Osteoblast (primary cell): ENCODE measurements at places on chromosomes 5 and 9. TPM values are rescaled to one million over a fixed set of nuclear protein-coding genes. Genes with fewer than 3 reads are reported as not detected.

GRCh38 chr9:81410201-81410600 lies 279.1 kb downstream of the TLE1 start:
- H3K27me3 ChIP-seq: no peaks in the 10 kb centered on the region
- peak overlapping the region; percentile 60 for H3K4me3 ChIP-seq
- H3K4me1 ChIP-seq: peaks cover 10% of the 10 kb centered on the region
- no peaks in the 10 kb centered on the region for H3K36me3 ChIP-seq

PCSK5 gene
- total RNA-seq: 13.3 and 14.5 TPM in 2 replicates

DNA sequence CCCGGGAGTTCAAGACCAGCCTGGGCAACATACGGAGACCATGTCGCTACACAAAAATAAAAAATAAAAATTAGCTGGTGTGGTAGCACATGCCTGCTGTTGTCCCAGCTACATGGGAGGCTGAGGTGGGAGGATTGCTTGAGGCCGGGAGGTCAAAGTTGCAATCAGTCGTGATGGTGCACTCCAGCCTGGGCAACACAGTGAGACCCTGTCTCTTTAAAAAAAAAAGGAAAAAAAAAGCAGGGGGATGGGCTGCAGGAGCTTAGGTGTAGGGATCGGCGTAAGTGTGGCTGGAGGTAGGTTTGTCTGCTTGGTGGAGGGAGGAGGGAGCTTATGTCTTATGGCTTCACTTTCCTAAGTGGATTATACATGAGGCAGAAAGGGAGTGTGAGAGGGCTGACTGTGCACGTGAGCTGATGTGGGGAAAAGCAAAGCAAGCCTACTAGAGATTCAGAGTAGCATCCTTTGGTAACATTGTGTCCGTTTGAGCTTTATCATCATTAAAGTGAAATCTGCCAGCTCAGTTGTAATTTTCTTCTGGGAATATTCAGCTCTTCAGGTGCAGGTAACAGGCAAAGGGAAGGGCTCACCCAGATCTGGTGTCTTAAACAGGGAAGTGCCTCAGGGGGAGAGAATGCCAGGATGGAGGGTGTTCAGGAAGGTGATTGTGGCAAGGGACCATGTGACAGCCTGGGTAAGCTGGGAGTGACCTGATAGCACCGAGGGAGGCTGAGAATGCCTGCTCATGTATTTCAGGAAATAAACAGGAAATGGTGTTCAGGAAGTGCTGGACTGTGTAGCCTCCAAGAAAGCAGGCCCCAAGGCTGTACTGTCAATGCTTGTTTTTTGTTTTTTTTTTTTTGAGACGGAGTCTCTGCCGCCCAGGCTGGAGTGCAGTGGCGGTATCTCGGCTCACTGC lies 17.6 kb upstream of the SETX start:
- no peak overlapping the region for H3K27ac ChIP-seq
- DNase-seq: no peak
- no peak overlapping the region for H3K4me3 ChIP-seq
- no peaks in the 10 kb centered on the region for H3K4me1 ChIP-seq
- peaks cover 12% of the 10 kb centered on the region for H3K36me3 ChIP-seq

ELOVL7 gene
- total RNA-seq: under 0.01 TPM in 2 replicates

MRPS27 gene
- 98.1 and 106 TPM in 2 replicates for total RNA-seq

TMEM215 gene
- total RNA-seq: not detected in 2 replicates

DNA sequence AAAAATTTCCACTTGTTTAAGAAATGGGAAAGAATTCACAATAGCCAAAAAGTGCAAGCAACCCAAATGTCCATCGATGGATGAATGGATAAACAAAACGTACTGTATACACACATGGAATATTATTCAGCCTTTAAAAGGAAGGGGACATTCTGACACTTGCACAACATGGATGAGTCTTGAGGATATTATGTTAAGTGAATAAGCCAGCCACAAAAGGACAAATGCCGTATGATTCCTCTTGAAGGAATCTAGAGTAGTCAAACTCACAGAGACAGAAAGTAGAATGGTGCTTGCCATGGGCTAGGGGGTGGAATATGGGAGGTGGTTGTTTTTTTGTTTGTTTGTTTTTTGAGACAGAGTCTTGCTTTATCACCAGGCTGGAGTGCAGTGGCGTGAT lies 3.8 kb upstream of the ATP6V0E1 start:
- DNase-seq: no peak
- no peaks in the 10 kb centered on the region for H3K27me3 ChIP-seq
- no peaks in the 10 kb centered on the region for H3K36me3 ChIP-seq
- no peak overlapping the region for H3K4me3 ChIP-seq
- no peak overlapping the region for H3K27ac ChIP-seq

- H3K27ac ChIP-seq: no peak overlapping the region
- H3K36me3 ChIP-seq: no peaks in the 10 kb centered on the region
- no peak for DNase-seq
- H3K27me3 ChIP-seq: no peaks in the 10 kb centered on the region
- peaks cover 6% of the 10 kb centered on the region for H3K4me1 ChIP-seq
- no peak overlapping the region for H3K4me3 ChIP-seq
These were observed 3.7 kb downstream of the CNTLN start for GRCh38 chr9:17138503-17138902.

DNA sequence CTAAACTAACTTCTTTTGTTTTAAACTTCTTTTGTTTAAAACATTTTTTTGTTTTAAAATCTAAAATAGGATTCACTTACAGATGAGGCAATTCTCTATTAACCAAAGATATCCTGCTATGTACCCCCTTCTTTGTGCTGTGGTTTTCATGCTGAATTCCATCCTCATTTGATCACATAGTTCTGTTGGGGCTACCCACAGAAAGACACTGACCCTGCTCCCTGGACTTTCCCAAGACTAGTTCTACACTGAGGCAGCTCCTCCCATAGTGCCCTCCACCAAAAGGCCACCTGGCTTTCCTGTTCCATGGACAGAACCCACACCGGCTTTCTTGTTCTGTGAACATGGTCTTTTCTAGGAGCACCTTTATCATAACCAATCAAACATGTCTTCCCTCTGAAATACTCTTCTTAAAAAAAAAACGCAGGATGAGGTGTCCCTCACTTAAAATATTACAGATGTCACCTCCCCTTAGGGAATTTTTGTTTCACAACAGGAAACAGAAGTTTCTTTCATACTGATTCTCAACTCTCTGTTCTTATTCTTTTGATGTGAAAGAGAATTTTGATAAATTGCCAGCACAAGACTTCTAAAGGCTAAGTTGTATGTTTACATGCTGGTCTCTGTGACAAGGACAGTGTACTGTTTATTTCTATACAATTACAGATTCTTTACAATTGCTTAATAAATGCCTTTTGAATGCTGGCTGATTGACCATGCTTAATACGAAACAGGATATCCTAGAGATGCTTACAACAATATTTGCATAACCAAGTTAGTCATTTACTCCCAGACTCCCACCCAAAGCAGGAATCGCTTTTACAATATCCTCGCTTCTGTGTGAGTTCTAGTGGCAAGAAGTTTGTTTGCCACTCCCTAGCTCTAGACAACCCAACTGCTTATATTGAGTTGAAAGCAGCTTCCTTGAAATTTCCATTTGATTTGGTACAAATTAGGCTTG lies 300.4 kb downstream of the DTWD2 start:
- H3K4me3 ChIP-seq: no peak overlapping the region
- no peak overlapping the region for H3K27ac ChIP-seq
- H3K4me1 ChIP-seq: no peaks in the 10 kb centered on the region
- H3K27me3 ChIP-seq: no peaks in the 10 kb centered on the region

DNA sequence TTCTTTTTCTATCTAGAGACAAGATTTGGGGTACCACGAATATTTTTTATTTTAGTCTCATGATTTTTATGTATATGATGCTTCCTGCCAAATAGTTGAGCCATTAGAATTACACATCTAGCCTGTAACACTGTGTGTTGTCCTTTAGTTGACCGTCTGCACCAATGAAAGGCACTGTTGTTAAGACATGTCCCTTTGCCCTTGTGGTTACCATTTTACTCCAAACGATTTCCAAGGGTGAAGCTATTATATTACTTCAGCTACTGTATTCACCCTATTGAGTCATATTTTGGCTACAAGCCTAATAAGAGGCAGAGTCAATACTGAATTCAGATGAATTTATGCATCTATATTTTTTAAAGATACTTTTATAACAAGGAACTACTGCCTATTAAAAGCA lies 207.6 kb downstream of the CETN3 start:
- no peak for DNase-seq
- no peaks in the 10 kb centered on the region for H3K27me3 ChIP-seq
- no peaks in the 10 kb centered on the region for H3K4me1 ChIP-seq
- H3K36me3 ChIP-seq: no peaks in the 10 kb centered on the region
- H3K27ac ChIP-seq: no peak overlapping the region
- no peak overlapping the region for H3K4me3 ChIP-seq

- H3K36me3 ChIP-seq: no peaks in the 10 kb centered on the region
- no peaks in the 10 kb centered on the region for H3K4me1 ChIP-seq
- no peak for DNase-seq
- H3K27ac ChIP-seq: no peak overlapping the region
These were observed 32.7 kb upstream of the GTF2H2C start for GRCh38 chr5:69527128-69527770.

DNA sequence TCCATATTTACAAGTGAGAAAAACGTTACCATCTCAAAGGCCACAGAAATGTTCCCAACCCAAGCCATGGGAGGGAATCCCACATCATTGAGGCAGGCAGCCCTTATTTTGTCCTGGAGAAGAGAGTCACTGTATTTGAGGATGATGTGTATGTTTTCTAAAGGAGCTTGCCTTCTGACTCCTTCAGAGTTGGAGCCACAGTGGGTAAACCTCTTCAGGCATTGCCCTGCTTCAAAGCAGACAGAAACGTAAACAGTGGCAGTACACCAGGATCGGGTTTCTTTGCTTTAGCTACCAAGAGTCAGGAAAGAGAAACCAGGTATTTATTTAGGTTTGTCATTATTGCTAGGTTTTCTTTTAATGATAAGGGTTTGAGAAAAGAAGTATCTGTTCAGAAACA lies 45.7 kb downstream of the MUSK start:
- no peak for DNase-seq
- H3K27ac ChIP-seq: no peak overlapping the region

DNA sequence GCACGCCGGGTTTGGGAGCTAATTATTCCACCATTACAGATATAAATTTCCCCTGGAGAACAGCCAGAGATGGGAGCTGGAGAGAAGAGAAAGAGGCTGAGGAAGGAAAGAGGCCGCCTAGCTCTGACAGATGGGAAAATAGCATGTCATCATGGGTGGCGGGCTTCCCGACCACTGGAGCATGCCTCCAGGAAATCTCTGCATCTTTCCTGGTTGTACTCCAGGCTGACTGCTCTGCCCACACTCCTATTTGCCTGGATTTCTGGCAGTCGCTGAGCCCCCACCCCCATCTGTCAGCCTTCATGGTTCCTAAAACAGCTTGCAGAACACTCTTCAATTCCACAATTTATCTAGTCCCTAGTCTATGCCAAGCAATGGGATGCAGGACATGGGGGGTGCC lies 14.3 kb upstream of the GABRP start:
- H3K27ac ChIP-seq: no peak overlapping the region
- H3K4me1 ChIP-seq: no peaks in the 10 kb centered on the region
- peaks cover 8% of the 10 kb centered on the region for H3K27me3 ChIP-seq
- no peaks in the 10 kb centered on the region for H3K36me3 ChIP-seq
- no peak overlapping the region for H3K4me3 ChIP-seq

DNA sequence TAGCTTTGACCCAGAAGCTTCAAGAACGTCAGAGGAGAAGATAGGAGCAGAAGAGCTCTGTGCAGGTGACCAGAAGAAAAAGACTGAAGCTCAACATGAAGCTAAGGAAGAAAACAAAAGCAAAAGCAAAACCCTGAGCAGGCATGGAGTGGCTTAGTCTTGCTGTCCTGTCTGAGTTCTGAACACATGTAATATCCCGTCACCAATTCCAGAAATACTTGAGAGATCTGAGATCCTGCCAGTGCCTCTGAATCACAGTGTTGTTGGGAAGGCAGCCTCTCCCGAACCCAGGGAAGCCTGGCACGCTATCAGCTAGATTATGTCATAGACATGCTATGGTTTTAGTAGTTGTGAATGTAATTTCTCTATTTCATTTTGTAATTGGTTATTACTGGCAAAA lies 235.7 kb downstream of the ICE1 start:
- no peak overlapping the region for H3K4me3 ChIP-seq
- no peaks in the 10 kb centered on the region for H3K27me3 ChIP-seq
- no peaks in the 10 kb centered on the region for H3K4me1 ChIP-seq
- H3K27ac ChIP-seq: no peak overlapping the region
- H3K36me3 ChIP-seq: no peaks in the 10 kb centered on the region

TXNDC8 gene
- not detected in 2 replicates for total RNA-seq

GRCh38 chr5:72558383-72558782 lies 51.2 kb upstream of the ZNF366 start:
- H3K36me3 ChIP-seq: no peaks in the 10 kb centered on the region
- H3K27ac ChIP-seq: no peak overlapping the region
- H3K4me3 ChIP-seq: no peak overlapping the region
- H3K27me3 ChIP-seq: no peaks in the 10 kb centered on the region
- DNase-seq: peak; percentile 35
- H3K4me1 ChIP-seq: peaks cover 15% of the 10 kb centered on the region

GHR gene
- total RNA-seq: 5.4 and 5.6 TPM in 2 replicates
